ENCODE measurements at places on chromosomes 2 and 18. TPM values are rescaled to one million over a fixed set of nuclear protein-coding genes. Genes with fewer than 3 reads are reported as not detected.

The B3GNT7 gene
- total RNA-seq: 0.43 TPM

- no peak for DNase-seq
Measured at GRCh38 chr2:134308474-134309385, 54.9 kb downstream of the MGAT5 start.

DNA sequence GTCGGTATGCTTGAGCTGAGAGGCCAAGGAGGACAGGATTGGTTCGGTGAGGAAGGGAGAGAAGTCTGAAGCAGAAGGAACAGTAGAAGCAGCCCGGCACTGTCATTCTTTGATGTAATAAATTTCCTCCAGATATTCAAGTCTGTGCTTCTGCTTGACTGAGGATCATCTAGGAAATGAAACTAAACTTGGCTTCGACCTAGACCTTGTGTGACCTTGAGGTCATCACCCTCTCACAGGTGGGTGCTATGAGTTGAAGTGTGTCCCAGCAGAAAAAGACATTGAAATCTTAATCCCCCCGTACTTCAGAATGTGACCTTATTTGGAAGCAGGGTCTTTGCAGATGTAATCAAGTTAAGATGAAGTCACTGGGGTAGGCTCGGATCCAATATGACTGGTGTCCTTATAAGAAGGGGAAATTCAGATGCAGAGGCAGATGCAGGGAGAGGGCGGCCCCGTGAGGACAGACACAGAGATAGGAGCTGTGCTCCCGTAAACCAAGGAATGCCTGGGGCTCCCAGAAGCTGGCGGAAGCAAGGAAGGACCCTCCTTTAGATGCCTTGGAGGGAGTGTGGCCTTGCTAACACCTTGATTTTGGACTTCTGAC lies 49.0 kb downstream of the PRKCE start:
- DNase-seq: no peak

DNA sequence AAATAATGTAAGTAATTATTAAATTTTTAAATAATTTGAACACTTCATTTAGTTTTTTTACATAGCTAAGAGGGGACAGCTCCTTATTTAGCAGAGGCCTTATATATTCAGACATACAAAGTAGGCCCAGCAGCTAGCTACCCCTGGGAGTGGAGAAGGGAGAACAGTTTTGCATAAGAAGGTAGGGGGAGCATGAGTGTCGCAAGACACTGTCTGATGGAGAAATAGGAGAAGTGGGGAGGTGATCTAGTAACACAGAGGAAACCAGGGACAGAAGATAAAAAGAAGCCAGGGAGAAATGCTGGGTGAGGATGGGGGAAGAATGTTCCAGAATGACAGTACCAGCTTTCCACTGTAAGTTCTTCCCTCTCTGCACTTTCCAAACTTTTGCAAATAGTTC lies 16.0 kb upstream of the RGPD4 start:
- no peak for DNase-seq

The SLC9A4 gene
- total RNA-seq: 0.23 TPM
